ENCODE measurements at places on chromosomes 16 and 17. TPM values are rescaled to one million over a fixed set of nuclear protein-coding genes. Genes with fewer than 3 reads are reported as not detected.

EXOC3L1 gene
- polyA plus RNA-seq: 12.9 TPM

FGF11 gene
- 1.4 TPM for polyA plus RNA-seq

HAS3 gene
- polyA plus RNA-seq: 2.2 TPM

- no peak for DNase-seq
These were observed 22.9 kb upstream of the C1QL1 start for GRCh38 chr17:44990994-44991393.

HSD17B2 gene
- 0.27 TPM for polyA plus RNA-seq

DNA sequence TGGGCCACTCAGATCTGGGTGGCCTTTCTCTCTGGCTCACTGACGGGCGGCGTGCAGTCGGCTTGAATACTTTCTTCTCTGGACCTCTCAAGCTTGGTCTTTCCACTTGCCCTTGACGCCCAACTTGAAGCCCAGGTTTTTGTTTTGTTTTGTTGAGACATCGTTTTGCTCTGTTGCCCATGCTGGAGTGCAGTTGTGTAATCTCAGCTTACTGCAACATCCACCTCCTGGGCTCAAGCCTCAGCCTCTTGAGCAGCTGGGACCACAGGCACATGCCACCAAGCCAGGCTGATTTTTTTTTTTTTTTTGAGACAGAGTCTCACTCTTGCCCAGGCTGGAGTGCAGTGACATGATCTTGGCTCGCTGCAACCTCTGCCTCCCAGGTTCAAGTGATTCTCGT is 22.7 kb upstream of the KIF19 start:
- DNase-seq: no peak

GRCh38 chr17:48596735-48597527 is 3.4 kb upstream of the HOXB5 start:
- DNase-seq: no peak

GFAP gene
- polyA plus RNA-seq: 0.38 TPM

GRCh38 chr17:19660219-19660870 is 11.8 kb downstream of the ALDH3A2 start:
- DNase-seq: no peak

TBC1D3E gene
- not detected for polyA plus RNA-seq

DNA sequence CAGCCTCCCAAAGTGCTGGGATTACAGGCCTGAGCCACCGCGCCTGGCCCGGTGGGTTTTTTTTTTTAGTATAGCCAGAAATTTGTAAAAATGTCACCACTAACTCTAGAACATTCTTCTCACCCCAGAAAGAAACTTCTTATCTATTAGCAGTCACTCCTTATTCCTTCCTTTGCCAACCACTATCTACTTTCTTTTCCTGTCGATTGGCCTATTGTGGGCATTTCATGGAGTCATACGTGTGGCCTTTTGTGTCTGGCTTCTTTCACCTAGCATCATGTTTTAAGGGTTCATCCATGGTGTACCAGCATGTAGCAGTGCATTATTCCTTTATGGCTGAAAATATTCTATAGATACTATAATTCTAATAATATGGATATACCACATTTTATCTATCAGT is 3.6 kb downstream of the CYB5D2 start:
- no peak for DNase-seq

GRCh38 chr17:81553616-81554181 is 1.5 kb upstream of the FAAP100 start:
- DNase-seq: no peak

DNA sequence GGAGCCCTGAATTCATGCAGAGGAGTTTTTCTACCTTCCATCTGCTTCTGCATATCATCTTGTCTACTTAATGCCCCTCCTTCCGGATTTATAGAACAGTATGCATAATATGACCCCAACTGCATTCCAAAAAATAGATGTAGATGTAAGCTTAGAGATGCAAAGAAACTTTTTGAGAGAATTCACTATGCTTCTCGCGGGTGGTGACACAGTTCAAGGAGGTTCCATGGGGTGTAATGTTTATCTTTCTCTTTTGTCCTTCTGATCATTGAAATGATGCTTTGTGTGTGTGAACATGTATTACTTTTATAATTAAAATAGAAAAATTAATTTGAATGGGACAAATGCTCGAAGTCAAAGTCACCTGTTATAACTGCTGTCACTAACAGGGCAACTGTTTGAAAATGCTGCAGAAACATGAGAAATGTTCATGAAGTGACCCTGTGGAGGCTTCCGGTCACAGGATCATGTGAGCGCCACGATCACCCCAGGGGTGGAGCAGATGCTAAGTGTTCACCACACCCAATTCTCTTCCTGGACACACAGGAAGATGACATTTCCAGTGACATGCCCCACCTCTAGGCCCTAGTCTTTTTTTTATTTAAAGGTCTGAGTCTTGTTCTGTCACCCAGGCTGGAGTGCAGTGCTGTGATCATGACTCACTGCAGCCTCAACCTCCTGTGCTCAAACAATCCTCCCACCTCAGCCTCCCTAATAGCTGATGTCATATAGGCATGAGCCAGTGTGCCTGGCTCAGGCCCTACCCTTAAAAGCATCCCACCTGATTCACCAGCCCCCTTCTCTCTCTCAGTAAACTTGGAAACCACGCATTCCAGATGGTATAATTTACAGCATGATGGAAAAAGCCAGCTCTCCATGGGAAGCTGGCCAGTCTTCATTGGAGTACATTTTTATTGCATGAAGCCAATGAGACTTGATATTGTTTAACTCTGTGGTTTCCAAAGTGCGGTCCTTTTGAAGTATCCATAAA is 21.0 kb upstream of the AGRP start:
- DNase-seq: no peak

DNA sequence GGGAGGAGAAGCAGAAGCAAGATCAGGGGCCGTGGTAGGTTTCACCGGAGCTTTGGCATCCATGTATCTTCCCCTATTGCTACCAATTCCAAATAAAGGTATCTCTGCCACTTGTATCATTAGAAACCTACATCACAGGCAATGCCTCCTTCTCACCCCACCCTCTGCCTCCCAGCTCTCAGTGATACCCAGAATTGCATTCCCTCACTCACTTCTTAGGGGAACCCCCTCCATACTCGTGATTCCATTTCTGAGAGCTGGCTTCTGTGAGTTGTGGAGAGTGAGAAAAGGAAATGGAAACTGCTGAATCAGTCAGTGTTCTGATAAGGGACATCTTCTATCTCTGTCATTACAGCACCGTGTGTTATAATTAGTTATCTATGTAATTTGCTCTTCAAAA is 2.3 kb upstream of the CCL3 start:
- DNase-seq: no peak

TENT4B gene
- 5.3 TPM for polyA plus RNA-seq

GRCh38 chr16:68481636-68482035 is 33.3 kb upstream of the SMPD3 start:
- no peak for DNase-seq

VTN gene
- polyA plus RNA-seq: 0.32 TPM

DNA sequence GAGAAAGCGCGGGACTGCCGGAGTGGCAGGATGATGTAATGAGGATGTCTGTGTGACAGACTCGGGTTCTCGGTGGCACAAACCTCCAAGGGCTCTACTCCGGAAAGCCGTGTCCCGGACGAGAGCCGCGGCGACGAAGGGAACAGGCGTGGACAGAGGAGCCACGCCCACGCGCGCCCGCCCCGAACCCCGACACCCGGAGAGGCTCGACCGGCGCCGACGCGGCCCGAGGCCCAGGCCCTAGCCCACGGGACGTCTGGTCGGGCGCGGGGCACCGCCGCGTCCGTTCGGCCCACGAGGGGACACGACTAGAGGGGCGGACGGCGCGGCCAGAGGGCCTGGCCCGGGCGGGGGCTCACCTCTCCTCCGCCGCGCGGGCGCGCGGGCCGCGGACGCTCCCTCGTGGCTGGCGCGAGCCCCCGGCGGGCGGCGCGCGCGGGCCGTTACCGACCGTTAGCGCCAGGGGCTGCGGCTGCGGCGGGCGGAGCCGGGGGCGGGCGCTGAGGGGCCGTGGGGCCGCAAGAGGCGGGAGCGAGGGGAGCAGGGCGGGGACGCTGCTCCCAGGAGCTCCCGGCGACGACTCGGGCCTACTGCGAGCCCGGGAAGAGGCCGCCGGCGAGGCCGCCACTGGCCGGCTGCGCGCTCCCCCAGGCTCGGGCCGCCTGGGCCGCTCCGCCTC is 2.1 kb upstream of the IRX5 start:
- DNase-seq: no peak

GRCh38 chr17:27578718-27579085 is 52.3 kb upstream of the LGALS9 start:
- DNase-seq: no peak

- no peak for DNase-seq
These were observed 10.3 kb downstream of the GSG1L2 start for GRCh38 chr17:9811537-9811936.

- DNase-seq: no peak
These were observed 824 bp upstream of the FBXL16 start for GRCh38 chr16:706189-707061.

GRCh38 chr17:31480904-31481782 is 89.7 kb downstream of the RAB11FIP4 start:
- DNase-seq: no peak

- no peak for DNase-seq
These were observed 36.1 kb downstream of the KCNJ2 start for GRCh38 chr17:70205401-70205800.

SCIMP gene
- 1.2 TPM for polyA plus RNA-seq

DNA sequence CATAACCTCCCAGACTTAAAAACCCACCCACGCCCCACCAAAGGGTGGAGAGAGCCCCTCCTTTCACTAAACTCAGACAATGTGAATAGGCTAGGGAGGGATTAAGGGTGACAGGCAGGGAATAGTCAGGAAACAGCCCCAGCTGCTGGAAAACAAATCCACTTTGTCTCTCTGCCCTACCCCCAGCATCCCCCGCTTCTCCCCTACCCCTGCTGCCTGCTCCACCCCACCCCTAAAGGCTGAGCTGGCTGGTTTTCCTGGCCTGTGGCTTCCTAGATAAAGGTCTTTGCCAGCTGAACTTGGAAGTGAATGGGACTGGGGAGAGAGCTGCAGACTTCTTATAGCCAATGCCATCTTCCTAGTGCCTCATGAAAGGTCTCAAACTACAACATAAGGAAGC is 15.0 kb downstream of the CAVIN1 start:
- DNase-seq: no peak

- DNase-seq: no peak
These were observed 206.2 kb downstream of the ANKFN1 start for GRCh38 chr17:56359518-56359917.

CACNG3 gene
- polyA plus RNA-seq: not detected

GRCh38 chr17:37500378-37500777 is 10.7 kb downstream of the DUSP14 start:
- DNase-seq: no peak

SYT17 gene
- polyA plus RNA-seq: 5.9 TPM

DPEP3 gene
- polyA plus RNA-seq: not detected

KRTAP4-1 gene
- polyA plus RNA-seq: not detected

UMOD gene
- not detected for polyA plus RNA-seq

ARHGAP23 gene
- polyA plus RNA-seq: 25.1 TPM

CISD3 gene
- polyA plus RNA-seq: 16.9 TPM

GRCh38 chr17:80453126-80453997 is 23.0 kb downstream of the NPTX1 start:
- DNase-seq: no peak

DNA sequence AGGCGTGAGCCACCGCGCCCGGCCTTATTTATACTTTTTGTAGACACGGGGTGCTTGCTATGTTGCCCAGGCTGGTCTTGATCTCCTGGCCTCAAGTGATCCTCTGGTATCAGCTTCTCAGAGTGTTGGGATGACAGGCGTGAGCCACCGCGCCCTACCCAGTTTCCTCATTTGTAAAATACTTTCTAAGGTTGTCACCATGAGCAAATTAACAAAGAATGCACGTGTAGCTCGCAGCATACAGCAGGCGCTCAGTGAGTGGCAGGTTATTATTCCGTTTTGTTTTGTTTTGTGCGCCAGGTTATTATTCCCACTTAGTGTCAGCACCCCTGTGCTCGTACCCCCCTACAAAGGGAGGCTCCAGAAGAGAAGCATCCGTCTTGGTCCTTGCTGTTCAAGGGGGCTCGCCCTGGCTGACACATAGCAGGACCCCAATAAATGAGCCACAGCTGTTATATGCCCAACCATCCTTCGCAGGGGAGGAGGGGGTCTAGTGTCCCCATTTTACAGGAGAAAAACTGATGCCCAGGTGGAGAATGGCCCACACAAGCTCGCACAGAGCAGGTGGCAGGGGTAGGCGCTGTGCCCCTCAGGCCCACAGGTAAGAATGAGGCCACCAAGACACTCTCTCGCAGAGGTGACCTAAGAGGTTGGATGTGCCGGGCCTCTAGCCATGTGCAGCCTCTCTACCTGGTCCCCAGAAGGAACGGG is 686 bp upstream of the MIEF2 start:
- DNase-seq: no peak

- no peak for DNase-seq
These were observed 11.0 kb downstream of the ALDH3A2 start for GRCh38 chr17:19659366-19660177.

- DNase-seq: no peak
These were observed 407.5 kb upstream of the HSBP1 start for GRCh38 chr16:83400234-83400633.

DNA sequence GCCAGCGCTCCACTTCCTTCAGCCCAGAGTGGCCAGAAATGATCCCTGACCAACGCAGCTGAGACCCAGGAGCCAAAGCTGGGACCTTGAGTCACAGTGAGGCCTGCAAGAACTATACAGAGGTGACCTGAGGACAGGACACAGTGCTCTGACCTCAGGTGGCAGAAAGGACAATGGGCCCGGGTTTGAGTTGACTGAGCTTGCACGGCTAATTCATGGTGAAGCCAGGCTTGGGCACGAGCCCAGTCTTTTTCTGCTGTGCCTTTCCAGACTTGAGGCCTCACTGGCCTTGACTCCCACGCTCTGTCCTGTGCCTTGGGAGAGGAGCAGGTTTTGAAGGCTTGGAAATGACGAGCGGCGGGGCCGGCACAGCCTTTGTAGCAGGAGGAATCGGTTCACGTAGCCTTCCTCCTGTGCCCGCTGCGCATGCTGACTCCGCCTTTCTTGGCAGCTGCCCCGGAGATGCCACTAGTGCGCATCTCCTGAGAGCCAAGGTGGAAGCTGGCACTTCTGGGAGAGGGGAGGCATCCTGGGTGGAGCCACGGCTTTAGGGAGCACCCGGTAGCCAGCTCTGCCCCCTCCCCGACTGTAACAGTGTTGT is 34.9 kb downstream of the NDEL1 start:
- DNase-seq: no peak

GGT6 gene
- 0.18 TPM for polyA plus RNA-seq
